Breast epithelium (tissue), 4 donors: ENCODE measurements at places on chromosomes 11 and 22.
A peak's percentile ranks its signal among the peaks of the same experiment; 100 is the strongest.

DNA sequence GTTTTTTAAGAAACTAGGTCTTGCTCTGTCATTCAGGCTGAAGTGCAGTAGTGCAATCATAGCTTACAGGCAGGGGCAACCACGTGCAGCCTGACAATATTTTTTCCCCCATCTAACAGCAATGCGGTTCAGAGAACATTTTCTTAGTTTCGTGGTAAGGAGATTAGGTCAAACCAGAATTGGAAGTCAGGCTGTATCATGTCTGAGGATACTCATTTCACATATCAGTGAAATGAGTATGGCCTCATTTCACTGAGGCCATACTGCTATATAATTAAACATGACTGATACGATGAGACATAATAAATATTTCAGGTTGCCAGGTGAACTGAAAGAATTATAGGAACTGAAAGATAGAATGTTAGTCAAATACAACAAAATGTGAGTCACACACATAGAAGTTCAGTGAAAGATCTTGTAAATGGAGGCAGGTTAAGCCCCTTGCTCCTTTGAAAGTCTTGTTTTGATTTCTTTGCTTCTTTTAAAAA is 32.5 kb upstream of the IZUMO1R start:
- H3K4me1 ChIP-seq = no peaks in the 10 kb centered on the region
- no peaks in the 10 kb centered on the region for H3K27me3 ChIP-seq
- no peak overlapping the region for H3K27ac ChIP-seq
- no peak for DNase-seq

DNA sequence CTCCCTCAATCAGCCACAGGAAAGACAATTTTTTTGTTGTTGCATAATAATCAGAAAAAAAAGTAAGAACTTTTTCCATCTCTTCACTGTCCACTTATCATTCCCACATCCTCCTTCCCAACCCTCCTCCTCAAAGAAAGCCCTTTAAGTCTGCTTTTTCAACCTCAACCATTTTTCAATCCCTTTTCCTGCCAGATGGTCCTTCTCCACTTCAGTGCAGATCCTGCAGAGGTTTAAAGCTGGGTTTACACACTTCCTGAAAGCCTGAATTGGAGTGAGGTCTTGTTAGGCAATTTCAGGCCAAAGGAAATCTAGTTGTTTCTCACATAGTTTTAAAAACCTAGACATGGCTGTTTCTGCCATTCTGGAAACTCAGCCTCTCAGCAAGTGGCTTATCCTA is 78.3 kb downstream of the RPL27A start:
- H3K27ac ChIP-seq = peak overlapping the region; percentile 75
- no peak for DNase-seq
- no peak overlapping the region for H3K4me3 ChIP-seq
- no peaks in the 10 kb centered on the region for H3K27me3 ChIP-seq

GRCh38 chr11:23569134-23569533 is 708.9 kb upstream of the CCDC179 start:
- H3K27me3 ChIP-seq = no peaks in the 10 kb centered on the region
- no peaks in the 10 kb centered on the region for H3K36me3 ChIP-seq
- H3K27ac ChIP-seq = no peak overlapping the region
- DNase-seq = no peak
- no peaks in the 10 kb centered on the region for H3K4me1 ChIP-seq

DNA sequence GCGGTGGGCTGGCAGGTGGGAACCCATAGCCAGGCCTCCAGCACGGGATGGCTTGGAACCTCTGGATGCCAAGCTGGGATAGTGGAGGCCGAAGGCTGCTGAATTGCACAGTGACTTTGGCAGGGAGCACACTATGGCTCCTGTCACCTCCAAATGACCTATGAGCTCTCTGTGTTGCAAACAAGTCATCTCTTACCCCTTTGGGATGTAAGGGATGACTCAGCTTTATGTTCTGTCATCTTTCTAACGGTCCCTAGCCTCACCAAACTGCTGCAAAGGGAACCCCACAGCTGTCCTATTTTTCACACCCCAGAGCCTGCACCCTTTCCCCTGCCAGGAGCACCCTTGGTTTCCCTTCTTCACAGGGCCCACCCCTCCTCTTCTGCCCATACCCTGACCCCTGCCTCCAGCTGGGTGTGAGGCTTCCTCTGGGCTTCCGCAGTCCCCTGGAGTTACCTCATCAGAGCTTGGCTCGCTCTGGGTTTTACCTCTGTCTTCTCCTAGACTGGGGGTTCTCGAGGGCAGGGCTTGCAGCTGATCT is 2.7 kb upstream of the SCUBE1 start:
- no peaks in the 10 kb centered on the region for H3K4me1 ChIP-seq
- no peaks in the 10 kb centered on the region for H3K36me3 ChIP-seq
- no peak for DNase-seq
- H3K27ac ChIP-seq = no peak overlapping the region
- peaks cover 5% of the 10 kb centered on the region for H3K27me3 ChIP-seq
- H3K4me3 ChIP-seq = no peak overlapping the region

GRCh38 chr11:114017723-114018122 is 41.8 kb upstream of the ZBTB16 start:
- no peaks in the 10 kb centered on the region for H3K4me1 ChIP-seq
- peak; percentile 33 for DNase-seq
- no peak overlapping the region for H3K27ac ChIP-seq

DNA sequence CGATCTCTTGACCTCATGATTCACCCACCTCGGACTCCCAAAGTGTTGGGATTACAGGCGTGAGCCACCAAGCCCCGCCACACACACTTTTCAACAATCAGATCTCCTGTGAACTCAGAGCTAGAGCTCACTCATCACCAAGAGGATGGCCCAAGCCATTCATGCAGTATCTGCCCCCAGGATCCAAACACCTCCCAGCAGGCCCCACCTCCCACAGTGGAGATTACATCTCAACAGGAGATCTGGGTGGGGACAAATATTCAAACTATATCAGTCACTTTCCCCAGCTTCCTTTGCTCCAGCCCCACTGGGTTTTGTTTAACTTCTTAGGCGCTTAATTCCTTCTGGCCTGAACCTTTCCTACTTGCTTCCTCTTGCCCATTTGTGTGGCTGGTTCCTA is 26.3 kb upstream of the SORL1 start:
- no peaks in the 10 kb centered on the region for H3K36me3 ChIP-seq
- H3K27ac ChIP-seq = no peak overlapping the region
- H3K4me3 ChIP-seq = no peak overlapping the region
- DNase-seq = no peak
- H3K4me1 ChIP-seq = no peaks in the 10 kb centered on the region

DNA sequence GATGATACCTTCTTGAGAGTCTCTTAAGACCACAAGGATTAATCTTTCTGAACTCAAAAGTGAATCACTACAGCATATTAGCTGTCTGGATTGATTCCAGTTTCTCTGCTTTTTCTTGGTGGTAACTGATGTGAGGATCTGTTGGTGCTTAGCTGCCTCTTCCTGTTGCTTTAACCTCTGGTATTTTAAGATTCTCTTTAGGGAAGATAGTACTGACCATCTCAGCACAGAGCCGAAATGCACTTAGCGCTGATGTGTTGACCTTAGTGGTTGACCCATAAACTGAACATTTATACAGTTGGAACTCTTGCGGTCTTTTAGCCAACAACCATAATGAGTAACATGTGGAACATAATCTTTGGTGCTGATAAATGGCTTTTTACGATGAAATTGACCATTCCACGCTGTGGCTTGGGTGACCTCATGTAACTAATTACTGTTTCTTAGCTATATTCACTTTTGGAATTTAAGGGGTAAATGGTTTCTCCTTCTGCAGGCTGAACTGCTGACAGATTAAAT is 33.7 kb downstream of the APLP2 start:
- peaks cover 5% of the 10 kb centered on the region for H3K4me1 ChIP-seq
- no peak overlapping the region for H3K27ac ChIP-seq
- H3K4me3 ChIP-seq = no peak overlapping the region

DNA sequence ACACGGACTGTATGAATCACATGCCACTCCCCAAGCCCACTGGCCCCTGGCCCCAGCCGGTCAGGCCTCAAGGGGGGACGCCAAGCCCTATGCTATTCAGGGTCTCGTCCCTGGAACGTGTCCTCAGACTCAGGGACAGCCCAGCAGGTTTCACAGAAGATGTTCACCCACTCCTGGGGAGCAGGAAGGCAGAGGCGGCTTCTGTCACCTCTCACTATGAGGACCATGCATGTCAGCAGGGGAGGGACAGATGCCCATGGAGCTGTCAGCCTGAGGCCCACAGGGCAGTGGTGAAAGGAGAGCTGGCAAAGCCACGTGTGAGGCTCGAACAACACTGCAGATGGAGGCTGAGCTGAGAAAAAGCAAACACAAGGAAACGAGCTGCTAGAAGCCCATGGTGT is 192.0 kb downstream of the SHANK2 start:
- H3K4me1 ChIP-seq = no peaks in the 10 kb centered on the region
- H3K36me3 ChIP-seq = no peaks in the 10 kb centered on the region
- no peak overlapping the region for H3K27ac ChIP-seq
- peaks cover 4% of the 10 kb centered on the region for H3K27me3 ChIP-seq
- no peak for DNase-seq
